ENCODE measurements at places on chromosomes 11 and 22. TPM values are rescaled to one million over a fixed set of nuclear protein-coding genes. Genes with fewer than 3 reads are reported as not detected.

The MYO7A gene
- total RNA-seq: 8.9 TPM

The KDM4E gene
- not detected for total RNA-seq

The RDX gene
- total RNA-seq: 251 TPM

The KCNJ1 gene
- total RNA-seq: not detected

The DKK3 gene
- 165 TPM for total RNA-seq

The BTG4 gene
- total RNA-seq: 1.2 TPM
